ENCODE measurements at places on chromosomes 1 and 21.

- H3K27me3 ChIP-seq: no peaks in the 10 kb centered on the region
- no peak for DNase-seq
- no peak overlapping the region for H3K4me3 ChIP-seq
- peaks cover 3% of the 10 kb centered on the region for H3K4me1 ChIP-seq
- H3K36me3 ChIP-seq: peaks cover 9% of the 10 kb centered on the region
- H3K27ac ChIP-seq: no peak overlapping the region
Observed at GRCh38 chr1:54663725-54664124, 22.1 kb downstream of the MROH7 start.

DNA sequence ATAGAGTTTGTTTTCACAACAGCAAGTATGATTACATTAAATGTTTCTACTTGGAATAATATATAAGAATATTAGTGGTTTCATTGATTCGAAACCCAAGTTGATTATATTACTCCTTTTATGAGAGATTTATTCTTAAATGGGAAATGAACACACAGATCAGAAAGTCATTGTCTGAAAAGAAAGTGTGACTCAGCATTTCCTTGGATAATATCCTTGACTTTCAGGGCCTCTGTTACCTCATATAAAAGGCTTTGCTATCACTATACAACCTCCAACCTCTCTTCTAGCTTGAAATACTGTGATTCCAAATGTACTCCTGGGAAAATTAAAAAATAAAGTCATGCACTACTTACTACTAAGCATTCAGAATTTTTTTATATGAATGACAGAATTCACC is 295.3 kb upstream of the LYPLAL1 start:
- H3K27ac ChIP-seq: no peak overlapping the region
- DNase-seq: no peak
- no peak overlapping the region for H3K4me3 ChIP-seq

DNA sequence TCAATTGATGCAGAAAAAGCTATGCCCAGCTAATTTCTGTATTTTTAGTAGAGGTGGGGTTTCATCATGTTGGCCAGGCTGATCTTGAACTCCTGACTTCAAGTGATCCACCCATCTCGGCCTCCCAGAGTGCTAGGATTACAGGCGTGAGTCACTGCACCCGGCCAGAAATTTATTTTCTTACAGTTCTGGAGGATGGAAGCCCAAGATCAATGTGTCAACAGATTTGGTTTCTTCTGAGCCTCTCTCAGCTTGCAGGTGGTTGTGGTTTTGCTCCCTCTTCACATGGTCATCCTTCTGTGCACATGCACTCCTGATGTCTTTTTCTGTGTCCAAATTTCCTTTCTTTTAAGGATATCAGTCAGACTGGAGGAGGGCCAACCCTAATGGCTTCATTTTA is 35.6 kb downstream of the SHCBP1L start:
- no peaks in the 10 kb centered on the region for H3K4me1 ChIP-seq
- H3K4me3 ChIP-seq: no peak overlapping the region
- peaks cover 4% of the 10 kb centered on the region for H3K27me3 ChIP-seq
- no peaks in the 10 kb centered on the region for H3K36me3 ChIP-seq
- H3K27ac ChIP-seq: no peak overlapping the region

GRCh38 chr21:26982767-26983166 is 15.9 kb upstream of the ADAMTS5 start:
- H3K4me3 ChIP-seq: no peak overlapping the region
- H3K4me1 ChIP-seq: no peaks in the 10 kb centered on the region
- no peak overlapping the region for H3K27ac ChIP-seq
- DNase-seq: no peak
- no peaks in the 10 kb centered on the region for H3K36me3 ChIP-seq

DNA sequence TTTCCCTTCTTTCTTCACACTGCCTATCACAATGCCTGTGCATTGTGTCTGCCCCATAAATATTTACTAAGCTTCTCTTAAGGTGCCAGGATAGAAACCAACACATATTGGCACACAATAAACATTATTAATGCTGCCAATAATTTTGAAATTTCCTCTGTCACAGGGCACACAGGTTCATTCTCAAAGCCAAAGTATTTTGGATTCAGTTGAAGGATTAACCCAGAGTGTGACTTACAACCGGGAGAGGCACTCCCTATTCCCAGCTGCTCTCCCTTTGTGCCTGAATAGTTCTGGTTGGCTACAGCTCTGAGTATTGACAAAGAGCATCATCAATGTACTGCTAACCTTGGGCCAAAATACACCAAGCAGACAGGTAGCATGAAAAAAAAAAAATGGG is 46.6 kb upstream of the ATP1A1 start:
- peaks cover 1% of the 10 kb centered on the region for H3K27me3 ChIP-seq
- peaks cover 15% of the 10 kb centered on the region for H3K4me1 ChIP-seq
- H3K27ac ChIP-seq: no peak overlapping the region
- no peak overlapping the region for H3K4me3 ChIP-seq
- no peaks in the 10 kb centered on the region for H3K36me3 ChIP-seq

GRCh38 chr1:93827128-93827527 is 51.9 kb downstream of the DNTTIP2 start:
- H3K4me1 ChIP-seq: peaks cover 16% of the 10 kb centered on the region
- DNase-seq: no peak

- H3K36me3 ChIP-seq: no peaks in the 10 kb centered on the region
- no peaks in the 10 kb centered on the region for H3K4me1 ChIP-seq
- no peaks in the 10 kb centered on the region for H3K27me3 ChIP-seq
Observed at GRCh38 chr1:218304281-218305039, 19.4 kb downstream of the RRP15 start.

DNA sequence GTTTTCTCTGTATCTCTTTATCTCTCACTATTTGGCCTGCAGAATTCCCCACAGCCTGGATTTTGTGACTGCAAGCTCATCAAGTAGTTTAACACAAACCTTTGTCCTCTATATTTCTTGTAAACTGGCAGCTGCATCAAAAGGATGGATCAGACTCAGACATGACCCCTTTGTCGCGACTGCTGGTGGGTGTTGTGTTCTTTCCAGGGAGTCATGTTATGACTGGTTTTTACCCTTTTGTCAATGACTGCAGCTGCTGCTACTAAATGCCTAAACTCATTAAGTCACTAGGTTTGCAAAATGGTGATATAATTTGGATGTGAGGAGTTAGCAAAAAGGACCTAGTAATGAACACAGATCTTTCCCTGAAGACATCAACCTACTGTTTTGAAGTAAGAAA is 10.2 kb upstream of the TOMM20 start:
- H3K27me3 ChIP-seq: peaks cover 5% of the 10 kb centered on the region
- peaks cover 49% of the 10 kb centered on the region for H3K36me3 ChIP-seq
- H3K4me3 ChIP-seq: no peak overlapping the region
- peaks cover 8% of the 10 kb centered on the region for H3K4me1 ChIP-seq
- H3K27ac ChIP-seq: no peak overlapping the region

DNA sequence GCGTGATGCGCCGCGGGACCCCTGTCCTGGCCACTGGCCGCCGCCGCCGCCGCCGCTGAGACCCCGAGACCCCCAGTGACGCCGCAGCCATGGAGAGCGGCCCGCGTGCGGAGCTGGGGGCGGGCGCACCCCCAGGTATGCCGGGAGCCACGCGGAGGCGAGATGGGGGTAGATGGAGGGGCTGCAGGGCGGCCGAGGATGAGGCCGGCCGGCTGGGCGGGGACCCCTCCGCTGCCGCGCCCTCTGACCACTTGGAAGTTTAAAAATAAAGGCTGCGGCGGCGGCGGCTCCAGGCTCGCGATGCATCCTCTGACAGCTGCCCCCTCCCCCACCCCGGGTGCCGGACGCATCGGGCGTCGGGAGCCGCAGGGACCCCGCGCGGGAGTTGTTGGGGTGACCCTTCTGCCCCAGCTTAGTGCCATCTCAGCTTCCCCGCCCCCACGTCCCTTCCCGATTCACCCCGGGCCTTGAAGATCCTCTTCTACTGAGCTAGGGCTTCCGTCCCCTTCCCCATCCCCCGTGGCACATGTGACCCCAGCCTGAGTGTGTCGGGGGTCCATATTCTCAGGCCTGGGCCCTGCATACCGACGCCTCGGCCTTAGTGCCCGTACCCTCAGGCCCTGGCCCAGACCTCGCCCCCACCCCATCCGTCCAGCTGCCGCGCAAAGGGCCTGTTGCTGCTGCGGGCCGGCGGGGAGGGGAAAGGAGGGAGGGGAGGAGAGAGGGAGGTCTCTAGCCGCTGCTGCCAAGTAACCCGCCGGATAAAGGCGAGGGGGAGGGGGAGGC is 562 bp downstream of the MAP7D1 start:
- H3K4me1 ChIP-seq: peaks cover 50% of the 10 kb centered on the region
- no peak overlapping the region for H3K27ac ChIP-seq
- peaks cover 19% of the 10 kb centered on the region for H3K36me3 ChIP-seq
- peak overlapping the region; percentile 92 for H3K4me3 ChIP-seq

DNA sequence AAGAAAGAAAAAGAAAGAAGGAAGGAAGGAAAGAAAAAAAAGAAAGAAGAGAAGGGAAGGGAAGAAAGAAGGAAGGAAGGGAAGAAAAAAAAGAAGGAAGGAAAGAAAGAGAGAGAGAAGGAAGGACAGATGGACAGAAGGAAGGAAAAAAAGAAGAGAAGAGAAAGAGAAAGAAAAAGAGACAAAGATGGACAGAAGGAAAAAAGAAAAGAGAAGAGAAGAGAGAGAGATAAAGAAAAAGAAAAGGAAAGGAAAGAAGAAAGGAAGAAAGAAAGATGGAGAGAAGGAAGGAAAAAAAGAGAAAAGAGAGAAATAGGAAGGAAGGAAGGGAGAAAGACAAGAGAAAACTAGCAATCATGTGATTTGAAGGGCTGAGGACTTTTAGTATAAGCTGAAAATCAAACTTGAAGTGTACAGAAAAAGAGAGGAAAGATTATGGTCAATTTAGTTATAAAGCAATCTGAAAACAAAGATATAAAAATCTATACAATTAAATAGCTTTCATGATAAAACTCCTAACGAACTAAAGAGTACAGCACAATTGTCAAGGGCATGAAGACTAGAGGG is 115.3 kb downstream of the LTN1 start:
- H3K27ac ChIP-seq: no peak overlapping the region
- no peak for DNase-seq
- H3K4me3 ChIP-seq: no peak overlapping the region

DNA sequence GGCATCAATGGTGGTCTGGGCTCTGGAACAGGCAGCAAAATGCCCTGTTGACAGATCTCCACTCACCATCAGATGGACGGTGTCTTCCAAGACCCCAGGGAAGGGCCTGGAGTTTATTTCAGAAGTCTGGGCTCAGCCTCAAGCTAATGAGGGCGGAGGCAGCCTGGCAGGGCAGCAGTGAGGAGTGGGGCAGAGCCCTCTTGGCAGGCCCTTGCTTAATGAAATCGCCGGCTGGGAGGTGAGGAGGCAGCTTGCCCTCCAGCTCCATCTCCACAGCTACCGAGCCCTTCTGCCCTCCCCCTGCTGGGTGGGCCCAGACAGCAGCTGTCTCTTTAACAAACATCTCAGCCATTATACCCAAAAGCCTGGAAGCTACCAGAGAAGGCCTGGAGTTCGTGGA is 22.0 kb upstream of the GRIK3 start:
- no peaks in the 10 kb centered on the region for H3K4me1 ChIP-seq
- H3K4me3 ChIP-seq: no peak overlapping the region
- H3K27me3 ChIP-seq: peaks cover 2% of the 10 kb centered on the region
- no peak overlapping the region for H3K27ac ChIP-seq
- no peak for DNase-seq

DNA sequence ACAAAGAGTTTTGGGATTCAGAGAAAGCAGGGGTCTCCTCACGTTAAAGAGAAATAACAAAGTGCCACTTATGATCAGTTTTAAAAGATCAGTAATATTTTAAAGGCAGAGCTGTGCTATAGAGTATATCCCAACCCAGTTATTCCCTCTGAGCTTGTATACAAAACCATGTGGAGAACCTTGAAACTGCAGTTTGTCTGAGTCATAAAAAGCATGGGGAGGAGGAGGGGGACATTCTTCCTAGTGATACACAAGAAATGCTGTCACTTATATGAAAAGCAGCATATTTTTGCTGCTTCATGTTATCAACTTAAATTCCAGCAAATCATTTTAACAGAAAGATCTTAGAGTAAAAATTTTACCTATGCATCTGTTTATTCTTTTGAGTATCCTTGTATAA is 244.5 kb downstream of the GPR52 start:
- H3K4me3 ChIP-seq: no peak overlapping the region
- no peaks in the 10 kb centered on the region for H3K36me3 ChIP-seq
- no peak overlapping the region for H3K27ac ChIP-seq
- H3K4me1 ChIP-seq: peaks cover 5% of the 10 kb centered on the region

- no peak overlapping the region for H3K4me3 ChIP-seq
- no peak overlapping the region for H3K27ac ChIP-seq
- H3K36me3 ChIP-seq: peaks cover 19% of the 10 kb centered on the region
- no peaks in the 10 kb centered on the region for H3K27me3 ChIP-seq
- DNase-seq: no peak
Observed at GRCh38 chr1:155933591-155934096, 569 bp downstream of the KHDC4 start.

- peaks cover 6% of the 10 kb centered on the region for H3K36me3 ChIP-seq
- H3K27me3 ChIP-seq: peaks cover 12% of the 10 kb centered on the region
- no peak overlapping the region for H3K4me3 ChIP-seq
Observed at GRCh38 chr1:34885405-34886247, 26.1 kb upstream of the SMIM12 start.

GRCh38 chr1:235246022-235246948 is 81.7 kb downstream of the ARID4B start:
- H3K36me3 ChIP-seq: peaks cover 19% of the 10 kb centered on the region
- no peak overlapping the region for H3K27ac ChIP-seq
- peaks cover 2% of the 10 kb centered on the region for H3K4me1 ChIP-seq
- no peaks in the 10 kb centered on the region for H3K27me3 ChIP-seq
- H3K4me3 ChIP-seq: no peak overlapping the region

DNA sequence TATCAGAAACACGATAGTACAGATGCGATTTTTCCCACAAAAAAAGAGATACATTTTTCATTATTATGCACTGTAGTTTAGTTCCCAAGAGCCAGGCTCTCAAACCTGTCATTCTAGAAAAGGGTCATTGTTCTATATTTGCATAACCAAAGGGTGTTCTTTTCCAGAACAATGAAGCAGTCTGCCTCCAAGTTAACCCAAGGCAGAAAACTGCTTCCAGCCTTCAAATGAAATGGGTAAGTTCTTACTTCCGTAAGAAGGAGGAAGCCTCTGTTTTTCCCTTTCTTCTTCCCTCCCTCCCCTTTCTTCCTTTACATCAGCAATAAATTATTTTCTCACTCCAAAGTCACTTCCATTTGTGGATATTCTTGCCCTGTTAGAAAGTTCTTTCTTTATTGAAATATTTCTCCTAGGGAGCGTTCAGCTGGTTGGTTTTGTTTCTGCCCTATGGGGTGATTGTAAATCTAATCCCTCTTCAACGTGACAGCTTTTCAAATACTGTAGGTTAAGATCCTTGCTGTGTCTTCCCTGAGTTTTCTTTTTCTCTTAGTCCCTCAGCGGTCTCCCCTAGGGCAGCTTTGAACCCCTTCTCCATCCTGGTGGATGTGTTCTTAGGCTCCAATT is 77.3 kb upstream of the PTGFRN start:
- peaks cover 2% of the 10 kb centered on the region for H3K27me3 ChIP-seq
- H3K36me3 ChIP-seq: no peaks in the 10 kb centered on the region
- no peak for DNase-seq
- H3K27ac ChIP-seq: no peak overlapping the region
- no peak overlapping the region for H3K4me3 ChIP-seq
- H3K4me1 ChIP-seq: peaks cover 3% of the 10 kb centered on the region

DNA sequence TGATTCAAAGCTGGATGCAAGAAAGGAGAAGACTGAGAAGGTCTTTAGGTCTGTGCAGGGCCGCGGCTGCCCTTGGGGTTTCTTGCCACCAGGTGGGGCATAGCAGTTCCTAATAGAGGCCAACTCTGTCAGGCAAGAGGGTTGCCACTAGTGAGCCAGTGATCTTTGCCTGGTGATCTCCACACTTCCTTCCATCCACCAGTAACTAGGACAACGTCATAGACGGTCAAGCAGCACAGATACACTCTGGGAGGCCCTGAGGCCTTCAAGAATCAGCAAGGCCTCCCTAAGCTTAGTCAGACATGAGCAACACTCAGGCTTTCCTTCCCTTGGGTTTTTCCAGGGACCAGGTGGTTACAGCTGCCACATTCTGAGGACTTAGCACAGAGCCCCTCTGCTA is 32.9 kb upstream of the ATP2B4 start:
- no peaks in the 10 kb centered on the region for H3K36me3 ChIP-seq
- no peak overlapping the region for H3K27ac ChIP-seq
- no peak overlapping the region for H3K4me3 ChIP-seq
- DNase-seq: no peak
- H3K4me1 ChIP-seq: peaks cover 55% of the 10 kb centered on the region

Measured in endothelial cell (in vitro differentiated cells).